ENCODE measurements at places on chromosomes 2 and 18.

GRCh38 chr18:78875016-78875777 is 104.4 kb upstream of the SALL3 start:
- DNase-seq: no peak

- DNase-seq: no peak
Observed at GRCh38 chr2:219547621-219548020, 3.8 kb downstream of the TMEM198 start.

- peak; percentile 87 for DNase-seq
Observed at GRCh38 chr2:172038604-172039003, 38.9 kb downstream of the METAP1D start.

- DNase-seq: no peak
Observed at GRCh38 chr18:848062-848861, 36.2 kb upstream of the YES1 start.

DNA sequence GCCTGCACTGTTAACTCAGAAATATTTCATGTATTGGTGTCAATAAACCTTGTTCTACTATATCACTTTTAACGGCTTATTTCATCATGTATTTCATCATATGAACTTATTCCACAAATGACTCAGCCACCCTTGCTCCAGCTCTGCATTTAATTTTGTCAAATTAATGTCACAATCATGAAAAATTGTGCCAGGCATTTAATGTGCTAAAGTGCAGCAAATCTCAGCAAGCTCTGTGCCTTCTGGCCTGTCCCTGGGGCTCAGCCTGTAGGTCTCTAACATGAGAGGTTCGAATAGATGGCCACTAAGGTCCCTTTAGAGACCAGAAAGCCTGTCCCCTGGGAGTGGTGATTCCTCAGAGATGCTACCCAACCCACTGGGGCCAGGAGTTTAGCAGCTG is 28.6 kb downstream of the BOD1L2 start:
- DNase-seq: no peak

GRCh38 chr18:73544032-73544431 is 603.6 kb downstream of the FBXO15 start:
- DNase-seq: no peak

- DNase-seq: peak; percentile 42
Observed at GRCh38 chr2:199757233-199757870, 93.6 kb downstream of the FTCDNL1 start.

- DNase-seq: no peak
Observed at GRCh38 chr2:21067125-21067524, 23.3 kb upstream of the APOB start.

GRCh38 chr18:26804519-26804918 is 61.0 kb downstream of the AQP4 start:
- DNase-seq: no peak

GRCh38 chr2:53353135-53354114 is 414.2 kb upstream of the CHAC2 start:
- no peak for DNase-seq

DNA sequence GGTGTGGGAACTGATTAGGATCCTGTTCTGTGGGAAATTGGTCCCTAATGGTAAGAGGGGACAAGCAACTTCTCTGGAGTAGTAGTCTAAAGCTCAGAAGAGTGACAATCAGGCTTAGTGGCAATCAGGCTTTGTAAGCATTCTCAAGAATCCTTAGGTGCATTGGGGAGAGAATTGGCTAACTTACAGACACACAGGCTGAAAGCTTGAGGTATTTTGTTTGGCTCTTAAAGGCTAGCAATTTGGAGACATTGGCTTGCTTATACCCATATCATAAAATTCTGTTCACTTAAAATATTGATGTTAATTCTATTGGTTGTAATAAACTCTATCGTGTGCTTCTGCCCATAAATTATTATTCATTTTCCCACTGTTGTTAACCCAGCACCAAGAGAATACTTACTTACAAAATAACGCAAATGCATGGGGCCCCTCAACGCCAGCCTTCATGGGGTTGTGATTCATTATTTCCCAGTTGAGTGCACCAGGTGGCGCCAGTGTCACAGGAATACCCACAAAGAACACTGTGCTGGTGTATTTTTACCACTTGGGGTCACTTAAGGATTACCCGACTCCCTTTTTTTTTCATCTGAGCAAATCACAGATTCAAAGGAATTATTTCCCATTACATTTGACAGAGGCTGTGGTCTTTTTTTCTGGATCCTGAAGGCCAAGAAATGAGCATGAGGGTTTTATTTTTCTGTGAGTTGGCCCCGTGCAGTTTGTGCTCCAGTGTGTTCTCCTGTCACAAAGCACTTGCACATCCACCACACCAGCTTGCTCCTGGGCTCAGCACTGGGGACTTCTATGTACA is 45.5 kb downstream of the DDX1 start:
- peak; percentile 84 for DNase-seq

DNA sequence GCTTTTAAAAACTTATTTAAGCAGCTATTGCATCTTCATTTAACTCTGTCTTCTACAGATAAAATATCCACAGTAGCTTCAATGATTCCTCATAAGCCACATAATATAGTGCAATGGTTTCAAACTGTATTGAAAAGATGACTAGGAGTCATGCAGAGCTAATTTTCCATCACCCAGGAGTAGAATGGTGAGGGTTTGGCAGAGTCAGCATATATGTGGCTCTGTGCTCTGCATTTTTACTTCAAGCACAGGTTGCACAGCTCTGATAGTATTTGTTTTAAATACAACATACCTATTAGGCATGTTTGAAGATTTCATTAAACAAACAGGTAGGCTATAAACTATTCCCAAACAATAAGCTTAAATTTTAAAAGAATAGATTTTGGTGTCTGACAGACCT is 731.9 kb upstream of the VRK2 start:
- no peak for DNase-seq

GRCh38 chr2:67840460-67841068 is 222.2 kb downstream of the C1D start:
- peak; percentile 72 for DNase-seq

DNA sequence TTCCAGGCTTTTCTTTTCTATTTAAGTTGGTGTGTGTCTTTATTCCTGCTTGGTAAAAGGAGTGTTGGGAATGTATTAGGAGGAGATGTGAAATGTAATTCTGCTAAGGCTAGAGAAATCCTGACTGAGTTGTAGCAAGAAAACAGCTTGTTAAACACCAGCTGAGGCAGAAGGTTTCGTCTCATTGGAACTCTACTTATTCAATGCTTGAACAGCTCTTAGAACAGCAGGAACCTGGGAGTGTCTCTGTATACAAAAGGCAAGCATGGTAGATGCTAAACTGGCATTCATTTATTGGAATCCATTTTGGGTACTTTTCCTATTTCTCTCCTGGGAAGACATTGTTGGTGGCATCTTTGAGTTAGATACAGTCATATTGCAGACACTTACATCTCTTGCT is 280.9 kb downstream of the HRH4 start:
- no peak for DNase-seq

- DNase-seq: peak; percentile 54
Observed at GRCh38 chr2:44275927-44276303, 635 bp downstream of the SLC3A1 start.

DNA sequence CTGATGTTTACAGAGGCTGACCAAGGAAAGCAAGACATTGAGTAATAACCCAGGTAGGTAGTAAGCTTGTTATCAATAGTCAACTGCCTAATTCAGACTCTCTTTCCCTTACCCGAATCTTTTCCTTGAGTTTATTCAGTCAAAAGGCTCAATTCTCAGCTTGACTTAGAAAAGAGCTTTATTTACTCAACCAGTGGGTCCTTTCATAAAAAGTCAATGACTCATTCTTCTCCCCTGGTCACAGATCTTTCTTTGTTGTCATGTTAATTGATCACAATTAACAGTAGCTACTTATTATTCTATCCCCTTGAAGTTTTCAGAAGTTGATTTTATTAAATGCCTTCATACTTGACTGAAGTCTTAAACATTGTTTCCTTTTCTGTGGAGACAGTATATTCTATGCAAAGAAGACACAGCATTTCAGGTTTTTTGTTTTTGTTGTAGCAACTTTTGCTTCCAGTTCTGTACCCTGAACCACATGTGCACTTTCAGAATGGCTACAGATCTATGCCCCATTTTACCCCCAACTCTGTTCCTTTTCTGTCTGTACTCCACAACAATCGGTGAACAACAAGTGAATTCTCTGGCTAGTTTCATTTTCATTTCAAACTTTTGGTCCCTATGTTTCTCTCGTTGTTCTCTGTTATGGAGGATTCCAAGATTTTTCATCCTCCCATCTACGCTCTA is 428.3 kb downstream of the NCKAP5 start:
- no peak for DNase-seq

GRCh38 chr2:224085811-224086210 is 46.7 kb upstream of the SERPINE2 start:
- DNase-seq: no peak

DNA sequence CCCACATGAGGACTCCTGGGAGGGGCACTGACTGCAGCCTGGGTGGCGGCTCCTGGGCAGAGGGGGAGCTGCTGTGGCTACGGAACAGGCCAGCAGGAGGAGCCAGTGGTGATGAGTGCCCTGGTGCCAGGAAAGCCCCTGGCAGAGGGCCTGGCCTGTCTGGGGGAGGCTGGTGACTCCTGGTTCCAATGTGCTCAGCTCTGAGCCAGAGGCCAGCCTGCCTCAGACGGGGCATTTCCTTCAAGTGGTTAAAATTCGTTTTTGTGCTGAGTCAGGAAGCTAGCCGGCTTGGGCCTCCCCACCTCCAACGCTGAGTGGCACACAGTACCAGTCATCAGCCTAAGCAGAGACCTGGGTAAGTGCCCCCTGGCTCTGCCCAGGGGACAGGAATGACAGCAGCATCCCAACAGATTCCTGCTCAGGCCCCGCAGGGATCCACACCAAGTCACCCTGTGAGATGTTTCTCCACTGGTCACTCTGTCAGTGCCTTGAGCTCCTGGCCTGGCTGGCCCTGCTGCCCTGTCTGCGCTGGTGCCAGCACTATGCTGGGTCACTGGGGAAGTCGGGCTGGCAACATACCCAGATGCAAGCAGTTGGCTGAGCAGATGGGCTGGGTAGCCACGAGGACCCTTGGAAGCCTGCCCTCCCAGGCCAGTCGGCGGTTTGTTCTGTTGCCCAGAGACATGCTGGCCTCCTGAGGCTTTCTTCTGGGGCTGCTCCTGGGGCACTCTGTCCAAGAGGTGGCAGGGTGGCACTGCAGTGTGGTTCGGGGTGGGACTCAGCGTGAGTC is 7.1 kb upstream of the KLF11 start:
- peak; percentile 81 for DNase-seq

DNA sequence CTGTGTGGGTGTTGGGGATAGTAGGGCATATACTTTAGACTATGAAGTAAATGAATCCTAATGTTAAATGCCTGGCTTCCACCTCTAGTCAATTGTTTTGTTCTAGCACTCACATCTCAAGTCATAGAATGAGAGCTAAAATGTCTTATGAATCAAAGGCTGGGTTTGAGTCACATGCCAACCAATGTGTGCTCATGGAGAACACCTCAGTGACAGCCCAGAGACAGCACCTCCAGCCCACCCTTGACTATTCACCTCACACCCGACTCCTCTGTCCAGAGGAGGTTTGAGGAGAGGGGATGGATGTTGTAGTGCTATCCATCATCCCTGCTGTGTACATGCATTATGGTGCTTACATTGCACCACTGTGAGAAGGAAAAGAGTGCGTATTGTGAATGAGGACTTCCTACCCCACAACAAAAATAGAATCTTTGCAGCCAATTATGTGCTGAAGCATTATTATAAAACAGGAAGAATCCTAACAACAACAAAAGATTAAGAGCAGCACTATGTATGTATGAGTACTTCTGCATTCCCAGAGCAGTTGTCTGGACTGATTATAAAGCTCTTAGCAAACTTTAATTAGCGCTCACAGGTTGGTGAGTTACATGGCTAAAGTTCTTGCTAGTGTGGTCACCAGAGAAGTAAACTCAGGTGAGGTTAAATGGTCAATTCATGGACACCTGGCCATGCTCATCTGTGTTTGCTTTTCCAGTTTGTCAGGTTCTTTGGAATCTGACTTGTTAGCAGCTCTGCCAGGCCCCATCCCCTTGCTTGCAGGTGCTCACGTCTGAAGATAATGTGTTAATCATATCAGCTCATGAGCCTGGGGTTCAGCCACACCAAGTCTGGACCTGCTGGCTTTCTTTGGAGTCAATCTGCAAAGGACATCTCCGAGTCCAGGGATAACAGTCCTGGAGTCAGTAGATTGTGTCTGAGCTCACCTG is 55.3 kb upstream of the NABP1 start:
- no peak for DNase-seq

GRCh38 chr2:53275743-53276142 is 491.9 kb upstream of the CHAC2 start:
- DNase-seq: no peak

- DNase-seq: no peak
Observed at GRCh38 chr2:70801607-70802263, 11.3 kb upstream of the FIGLA start.

DNA sequence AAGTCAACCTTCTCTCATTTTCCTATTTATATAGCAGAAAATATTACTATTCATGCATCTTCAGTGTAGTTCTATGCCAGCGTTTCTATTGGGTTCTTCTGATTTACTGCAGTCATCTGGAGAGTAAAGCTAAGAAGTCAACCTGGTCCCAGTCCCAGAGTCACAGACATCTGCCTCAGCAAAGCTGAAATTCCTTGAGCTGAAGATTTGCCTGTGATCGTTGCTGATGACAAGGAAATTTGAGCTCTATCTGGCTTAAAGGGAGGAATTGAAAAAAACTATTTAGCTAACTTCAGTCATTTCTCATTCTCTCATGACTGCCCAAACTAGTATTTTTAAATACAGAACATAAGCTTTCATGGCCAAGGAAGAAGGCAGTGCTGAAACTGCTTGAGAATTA is 45.7 kb downstream of the RND3 start:
- no peak for DNase-seq

DNA sequence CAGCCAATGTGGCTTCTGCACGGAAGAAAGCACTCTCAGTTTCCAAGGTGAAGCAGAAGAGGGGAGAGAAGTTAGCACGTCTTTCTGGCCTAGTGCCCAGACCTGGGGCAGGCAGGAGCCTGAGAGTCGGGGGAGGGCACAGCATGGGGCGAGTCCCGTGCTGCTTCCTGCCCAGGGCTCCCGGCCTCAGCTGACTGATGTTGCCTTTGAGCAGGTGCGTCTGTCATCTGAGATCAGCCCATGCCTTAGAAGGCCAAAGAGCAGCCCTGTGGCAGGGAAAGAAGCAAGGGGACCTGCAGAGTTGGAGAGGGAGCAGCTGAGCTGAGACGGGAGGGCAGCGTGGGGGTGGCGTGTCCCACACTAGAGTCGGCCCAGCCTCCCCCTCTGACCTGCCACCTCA is 3.3 kb downstream of the KCNIP3 start:
- DNase-seq: no peak

- DNase-seq: peak; percentile 48
Observed at GRCh38 chr18:54822872-54823845, 5.1 kb upstream of the RAB27B start.

- no peak for DNase-seq
Observed at GRCh38 chr18:27382567-27383216, 197.6 kb upstream of the CHST9 start.

DNA sequence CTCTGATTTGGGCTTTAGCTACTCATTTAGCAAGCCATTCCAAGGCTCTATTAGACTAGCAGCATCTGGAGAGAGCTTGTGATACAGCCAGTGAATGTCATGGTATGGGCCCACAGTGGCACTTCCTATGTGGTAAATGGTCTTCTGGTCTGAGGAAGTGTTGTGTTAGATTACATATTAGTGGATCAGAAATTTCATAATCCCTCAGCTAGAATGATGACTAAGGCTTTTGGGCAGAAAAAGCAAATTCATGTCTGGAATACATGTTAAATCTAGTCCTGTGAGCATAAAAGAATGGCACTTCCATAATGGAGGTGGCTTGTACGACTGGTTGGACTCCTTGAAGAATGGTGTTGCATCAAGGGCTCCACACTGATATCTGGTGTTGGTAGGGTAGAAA is 436.8 kb upstream of the CWC22 start:
- peak; percentile 3 for DNase-seq

- DNase-seq: no peak
Observed at GRCh38 chr2:59232394-59233165, 991.5 kb upstream of the FANCL start.

Data from AG08395 (cell line).